ENCODE measurements at places on chromosomes 11 and 22. TPM values are rescaled to one million over a fixed set of nuclear protein-coding genes. Genes with fewer than 3 reads are reported as not detected.

FAT3 gene
- 1.9 TPM for total RNA-seq

DNA sequence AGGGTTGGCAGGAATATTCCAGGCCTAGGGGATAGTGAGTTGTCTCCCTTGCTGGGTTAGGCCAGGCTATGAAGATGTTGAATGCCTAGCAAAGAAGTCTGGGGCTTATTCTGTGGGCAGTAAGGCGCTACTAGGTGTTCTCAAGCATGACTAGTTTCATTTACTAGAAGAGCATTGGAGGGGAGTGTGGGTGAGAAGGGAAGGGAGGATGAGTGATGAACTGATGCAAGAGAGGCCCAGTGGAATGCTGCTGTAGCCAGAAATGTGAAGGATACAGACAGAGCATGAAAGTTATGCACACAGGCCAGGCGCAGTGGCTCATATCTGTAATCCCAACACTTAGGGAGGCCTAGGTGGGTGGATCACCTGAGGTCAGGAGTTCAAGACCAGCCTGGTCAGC, 33.5 kb downstream of the POU2F3 start:
- no peak for DNase-seq

GRCh38 chr11:11293798-11294550, 59.1 kb downstream of the CSNK2A3 start:
- DNase-seq = peak; percentile 16

ST14 gene
- total RNA-seq = not detected

DNA sequence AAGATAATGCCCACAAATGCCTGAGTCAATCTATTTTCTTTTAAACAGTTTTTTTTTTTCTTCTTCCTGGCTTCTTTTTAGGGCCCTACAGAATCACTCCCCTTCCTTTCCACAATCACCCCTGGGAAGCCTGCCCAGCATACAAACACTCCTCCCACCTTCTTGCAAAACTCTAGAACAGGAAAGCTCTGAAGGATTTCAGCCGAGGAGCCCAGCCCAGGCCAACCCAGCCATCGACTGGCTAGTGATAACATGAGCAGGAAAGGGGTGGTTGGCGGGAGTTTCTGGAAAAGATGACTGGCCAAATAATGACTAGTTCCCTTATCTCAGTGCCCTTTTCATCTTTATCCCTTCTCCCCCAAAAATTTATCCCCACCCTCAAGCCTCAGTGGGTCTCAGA, 68.2 kb downstream of the USP35 start:
- peak; percentile 92 for DNase-seq

MFRP gene
- total RNA-seq = not detected

- peak; percentile 34 for DNase-seq
Measured at GRCh38 chr11:72519220-72519881, 85.0 kb upstream of the CLPB start.

DNA sequence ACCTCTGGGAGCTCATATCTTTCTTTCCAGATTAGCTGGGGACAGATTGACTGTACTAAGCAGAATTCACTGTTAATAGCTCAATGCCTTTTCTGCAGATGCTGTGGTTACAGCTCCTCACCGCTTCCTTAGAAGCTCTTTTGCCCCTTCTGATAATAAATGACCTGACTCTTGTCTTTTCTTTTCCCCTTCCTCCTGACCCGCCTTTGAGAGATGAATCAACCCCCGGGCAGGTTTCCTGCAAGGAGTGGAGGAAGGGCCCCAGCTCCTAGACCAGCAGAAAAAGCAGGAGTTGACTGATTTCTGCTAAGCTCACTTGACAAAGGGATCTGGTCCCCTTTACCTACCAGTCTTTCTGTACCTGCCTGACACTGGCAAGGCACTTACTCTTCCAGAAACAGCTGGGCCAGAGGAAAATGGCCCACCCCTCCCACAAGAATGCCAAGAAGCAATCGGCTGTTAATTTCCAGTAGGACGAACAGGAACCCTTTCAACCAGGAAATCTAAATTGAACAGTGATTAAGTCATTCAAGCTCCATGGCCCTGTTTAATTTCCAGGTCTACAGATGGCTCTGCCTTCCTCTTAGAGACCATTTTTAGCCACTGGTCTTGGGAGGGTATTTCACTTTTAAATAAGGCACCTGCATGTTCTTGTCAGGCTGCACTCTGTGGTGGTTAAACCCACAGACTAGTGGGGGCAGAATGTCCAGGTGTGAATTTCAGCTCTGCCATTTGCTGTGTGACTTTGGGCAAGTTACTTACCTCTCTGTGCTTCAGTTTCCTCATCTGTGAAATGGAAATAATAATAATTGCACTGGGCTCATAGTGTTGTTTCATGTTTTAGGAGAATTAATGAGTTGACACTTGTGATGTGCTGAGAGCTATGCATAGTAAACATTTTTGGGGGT, 67.5 kb downstream of the PRR5L start:
- DNase-seq = no peak

DNA sequence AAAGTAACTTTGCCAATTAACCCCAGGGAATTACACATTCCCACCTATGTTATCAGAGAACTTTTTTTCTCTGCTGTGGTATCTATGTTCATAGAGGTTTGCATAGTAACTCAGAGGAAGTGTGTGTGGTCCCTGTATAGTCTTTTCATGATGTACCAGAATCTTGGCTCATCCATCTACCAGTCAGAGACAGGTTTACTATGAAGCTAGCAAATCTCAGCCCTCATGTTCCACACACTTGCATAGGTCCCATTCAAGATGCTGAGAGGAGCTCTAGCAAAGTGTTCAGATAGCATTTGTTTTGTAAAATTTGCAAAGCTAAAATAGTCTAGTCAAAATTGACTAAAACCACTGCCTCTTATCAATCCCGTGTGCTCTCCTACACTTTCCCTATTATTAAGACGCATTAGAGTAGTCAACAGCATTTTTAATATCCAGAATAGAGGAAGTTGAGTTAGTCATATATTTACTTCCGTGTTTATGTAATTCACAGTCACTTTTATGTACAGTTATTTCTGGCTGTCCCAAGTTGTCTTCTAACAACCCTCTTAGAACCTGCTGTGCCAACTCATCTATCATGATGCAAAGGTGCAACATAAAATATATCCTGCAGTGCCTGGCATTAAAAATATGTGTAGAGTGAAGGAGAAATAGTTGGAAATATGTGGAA, 184.2 kb downstream of the FAM76B start:
- DNase-seq = no peak

CFAP300 gene
- total RNA-seq = 4.7 TPM

GRCh38 chr11:69156235-69156639, 502 bp downstream of the SMIM38 start:
- no peak for DNase-seq

MMP13 gene
- not detected for total RNA-seq

DNA sequence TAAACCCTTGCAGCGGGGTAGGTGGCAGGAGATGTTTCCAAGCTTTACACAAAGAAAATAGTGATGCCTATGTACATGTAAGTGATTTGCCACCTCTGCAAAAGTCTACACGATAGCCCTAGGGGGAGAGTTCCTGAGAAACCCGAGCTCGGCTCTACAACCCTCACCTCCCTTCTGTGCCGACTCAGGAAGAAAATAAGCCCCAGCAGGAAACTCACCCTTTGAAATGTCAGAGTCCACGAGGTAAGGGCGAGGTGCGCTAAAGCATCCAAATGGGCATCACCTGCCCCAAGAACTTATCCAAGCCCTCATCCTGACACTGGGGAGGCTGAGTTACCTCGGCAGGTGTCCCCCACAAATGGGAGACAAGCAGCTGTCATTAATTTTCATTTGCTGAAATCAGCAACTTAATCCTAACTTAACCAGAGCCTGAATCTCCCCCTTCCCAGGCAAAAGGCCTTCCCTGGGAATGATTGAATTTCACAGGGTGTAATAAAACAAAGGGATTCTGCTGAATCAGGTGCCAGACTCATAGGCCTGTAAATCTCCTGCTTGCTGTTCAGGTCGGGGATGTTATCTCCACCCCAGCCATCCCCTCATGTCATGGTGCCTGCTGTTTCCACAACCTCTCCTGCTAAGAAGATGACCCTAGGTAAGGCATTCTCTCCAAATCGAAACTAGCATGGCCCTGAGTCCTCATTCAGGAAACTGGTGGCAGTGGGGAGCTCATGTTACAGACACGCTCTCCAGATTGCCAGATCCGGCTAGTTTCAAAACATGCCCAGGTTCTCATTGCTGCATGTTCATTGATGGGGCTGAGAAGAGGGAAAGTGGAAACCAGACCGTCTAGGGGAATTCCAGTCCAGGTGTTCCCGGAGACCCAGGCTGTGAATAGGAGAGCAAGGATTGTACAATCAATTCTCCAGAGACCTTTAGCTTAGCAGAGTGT, 105.3 kb upstream of the KIRREL3 start:
- no peak for DNase-seq

DNA sequence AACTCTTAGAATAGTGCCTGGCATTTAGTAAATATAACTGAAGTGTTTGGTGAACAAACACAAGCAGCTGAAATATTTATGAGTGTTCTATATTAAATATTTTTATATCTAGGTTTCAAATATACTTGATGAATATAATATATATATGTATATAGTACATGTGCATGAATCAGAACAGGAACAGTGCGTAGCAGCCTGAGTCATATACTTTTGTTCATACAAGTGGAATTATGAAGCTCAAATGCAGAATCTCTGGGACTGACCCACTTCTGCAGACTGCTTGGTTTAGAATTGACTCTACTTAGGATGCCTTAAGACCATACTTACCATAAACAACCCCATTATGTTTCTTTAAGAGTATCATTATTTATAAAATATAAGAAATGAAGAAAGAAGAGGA, 997.8 kb upstream of the RAG2 start:
- no peak for DNase-seq

CCDC15 gene
- total RNA-seq = 2.6 TPM

GRCh38 chr11:34564406-34564805, 50.8 kb upstream of the ELF5 start:
- no peak for DNase-seq

APOA1 gene
- total RNA-seq = not detected

GRCh38 chr22:34709641-34710040, 356.3 kb upstream of the ISX start:
- DNase-seq = no peak

DNA sequence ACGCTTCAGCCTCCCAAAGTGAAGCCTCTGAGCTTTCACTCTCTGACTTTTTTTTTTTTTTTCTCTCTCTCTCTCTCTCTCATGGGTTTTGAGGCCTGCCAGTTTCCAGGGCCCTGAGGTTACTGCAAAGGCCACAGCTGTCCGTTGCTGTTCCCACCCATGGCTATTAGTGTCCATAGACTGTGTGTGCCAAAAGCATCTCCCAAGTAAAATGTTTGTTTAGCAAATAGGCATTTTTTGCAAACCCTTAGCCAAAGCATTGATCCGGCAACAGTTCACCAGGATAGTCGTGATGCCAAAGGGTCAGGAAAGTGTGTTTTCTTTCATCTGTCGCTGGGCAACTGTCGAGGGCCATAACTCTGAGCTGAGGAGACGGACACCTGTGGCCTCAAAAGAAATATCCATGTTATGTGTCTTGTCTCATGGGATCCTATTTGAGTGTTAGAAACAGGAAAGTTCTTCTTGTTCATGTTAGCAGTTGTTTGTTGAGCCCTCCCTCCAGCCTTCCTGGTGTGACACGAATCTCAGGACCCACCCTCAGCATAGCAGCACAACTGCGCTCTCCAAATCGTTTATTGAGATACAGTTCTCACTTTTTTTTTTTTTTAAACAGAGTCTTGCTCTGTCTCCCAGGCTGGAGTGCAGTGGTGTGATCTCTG, 18.4 kb downstream of the FADS2 start:
- no peak for DNase-seq
